Caudate nucleus (tissue), 63 donors: ENCODE measurements at places on chromosomes 3 and 15.

DNA sequence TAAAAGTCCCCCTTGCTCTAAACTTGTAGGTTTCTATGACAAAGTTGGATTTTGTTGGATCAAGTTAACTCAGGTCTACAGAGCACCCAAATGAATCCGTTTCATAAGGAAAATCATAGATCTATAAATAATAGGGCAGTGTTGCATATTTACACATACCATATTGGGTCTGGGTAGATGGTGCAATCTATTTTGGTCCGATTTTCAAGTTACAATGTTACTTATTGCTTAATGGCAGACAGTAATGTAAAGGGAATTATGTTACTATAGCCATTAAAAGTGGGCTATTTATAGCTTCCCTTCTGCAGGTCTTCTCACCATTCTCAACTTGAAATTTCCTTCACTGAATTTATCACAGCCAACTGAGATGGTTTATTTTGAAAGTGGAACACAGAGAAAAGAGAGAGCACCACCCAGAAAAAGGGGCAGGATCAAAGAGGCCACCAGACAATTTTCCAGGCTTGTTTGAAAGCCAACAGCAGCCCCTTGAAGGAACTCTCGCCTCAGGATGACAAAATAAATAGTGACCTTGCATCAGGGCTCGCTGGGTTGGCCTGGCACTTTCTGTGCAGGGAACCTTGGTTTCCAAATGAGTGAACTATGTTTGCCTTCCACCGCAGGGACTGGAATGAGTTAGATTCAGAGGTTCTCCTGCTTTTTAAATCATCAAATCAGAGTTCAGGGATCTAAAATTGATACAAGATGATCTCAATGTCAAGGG, 260.2 kb upstream of the HES1 start:
- no peak for DNase-seq

- no peak for DNase-seq
Measured at GRCh38 chr3:131396170-131396569, 14.6 kb downstream of the NUDT16 start.

DNA sequence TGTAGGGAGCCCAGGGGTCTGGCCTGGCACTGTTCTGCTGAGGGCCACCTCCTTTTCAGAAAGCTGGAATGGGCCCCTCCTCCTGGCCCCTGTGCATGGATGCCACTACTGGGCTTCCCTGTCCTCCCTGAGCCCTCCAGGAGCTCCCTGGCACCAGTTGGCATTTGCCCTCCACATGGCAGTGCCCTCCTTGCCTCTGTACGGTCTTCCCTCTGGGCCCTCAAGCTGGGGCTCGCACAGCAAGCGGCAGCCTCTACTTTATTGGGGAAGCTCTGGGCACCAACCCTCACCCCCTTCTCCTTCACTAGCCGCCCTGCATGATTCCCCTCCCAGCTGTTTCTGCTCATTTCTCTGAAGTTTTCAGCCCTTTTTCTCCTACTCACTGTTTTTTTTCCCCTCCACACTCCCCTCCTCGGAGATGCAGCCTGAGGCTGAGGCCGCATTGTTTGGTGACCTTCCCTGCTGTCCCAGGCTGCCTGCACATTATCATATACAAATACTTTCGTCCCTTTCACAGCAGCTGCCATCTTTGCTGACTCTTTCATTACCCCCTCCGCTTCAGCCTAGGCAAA, 127.3 kb downstream of the EEFSEC start:
- no peak for DNase-seq

- DNase-seq: no peak
Measured at GRCh38 chr3:18666655-18667054, 241.5 kb upstream of the SATB1 start.

DNA sequence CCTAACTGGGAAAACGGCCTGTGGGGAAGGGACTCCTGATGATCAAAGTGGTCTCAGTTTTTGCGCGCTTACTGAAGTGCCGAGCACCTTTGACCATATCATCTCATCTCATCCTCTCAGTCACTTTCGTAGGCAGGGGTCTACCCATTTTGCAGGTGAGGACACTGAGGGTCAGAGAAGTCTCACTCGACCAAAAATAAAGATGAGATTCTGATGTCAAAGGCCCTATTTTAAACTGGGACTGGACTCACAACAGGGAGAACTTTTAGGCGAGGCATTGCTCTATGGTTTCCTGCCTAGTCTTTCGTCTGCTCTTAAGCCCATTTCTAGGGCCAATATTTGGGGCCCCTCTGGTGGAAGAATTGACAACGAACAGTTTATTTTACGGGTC, 830 bp downstream of the SLC6A11 start:
- no peak for DNase-seq

DNA sequence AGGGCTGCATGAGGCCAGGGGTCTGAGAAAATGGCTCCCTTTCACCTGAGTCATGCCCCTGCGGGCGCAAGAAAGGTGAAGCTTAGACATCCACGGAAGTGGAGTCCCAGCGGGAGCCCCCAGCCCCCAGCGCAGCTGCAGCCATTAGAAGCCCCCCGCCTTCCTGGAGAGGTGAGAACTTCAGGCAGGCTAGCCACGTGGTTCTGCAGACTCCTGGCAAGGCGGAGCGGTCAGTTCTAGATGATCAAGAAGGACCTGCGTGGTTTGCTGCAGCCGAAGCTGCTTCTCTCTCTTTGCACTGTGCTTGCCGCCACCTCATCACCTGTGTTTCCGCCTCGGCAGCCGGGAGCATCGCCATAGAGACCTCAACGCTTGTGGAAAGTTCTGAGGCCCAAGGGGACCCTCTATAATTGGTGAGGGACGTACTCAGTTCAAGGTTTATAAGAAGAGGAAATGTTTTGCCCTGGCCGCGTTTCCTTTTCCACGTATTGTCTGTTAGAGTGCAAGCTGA, 15.8 kb upstream of the KCNMB3 start:
- no peak for DNase-seq

- DNase-seq: no peak
Measured at GRCh38 chr3:100754563-100755334, 45.5 kb downstream of the TFG start.

DNA sequence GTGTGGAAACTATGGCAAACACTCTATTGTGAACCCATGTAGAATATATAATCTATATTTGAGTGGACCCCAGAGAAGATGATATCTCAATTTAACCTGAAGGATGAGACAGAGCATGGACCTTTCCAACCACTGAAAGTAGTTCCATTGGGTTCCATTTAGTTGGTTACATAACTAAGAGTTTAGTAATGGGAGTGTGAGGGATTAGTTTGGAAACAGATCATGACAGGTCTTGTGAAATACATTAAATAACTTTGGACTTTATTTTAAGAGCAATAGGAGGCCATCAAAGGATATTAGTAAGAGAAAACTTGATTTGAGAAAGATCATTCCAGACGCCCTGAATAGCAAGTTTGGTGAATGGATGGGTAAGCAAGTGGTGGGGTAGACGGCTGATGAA, 487.2 kb upstream of the ROBO2 start:
- DNase-seq: no peak

DNA sequence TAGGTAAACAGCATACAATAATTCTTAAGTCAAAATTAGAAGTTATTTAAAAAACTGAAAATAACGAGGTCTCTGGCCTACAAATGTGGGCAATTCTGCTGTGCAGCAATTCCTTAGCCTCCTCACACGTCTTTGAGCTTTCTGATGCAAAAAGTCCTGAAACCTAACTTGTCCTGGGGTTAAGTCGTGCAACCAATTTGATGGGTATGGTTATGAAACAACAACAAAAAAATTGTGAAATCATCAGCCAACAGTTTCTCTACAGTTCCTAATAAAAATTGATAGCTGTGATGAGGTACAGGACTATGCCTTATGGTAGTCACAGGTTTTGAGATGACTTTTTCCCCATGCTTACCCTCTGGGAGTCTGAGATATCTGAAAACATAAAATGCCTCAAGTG, 6.5 kb upstream of the GLB1 start:
- DNase-seq: no peak

DNA sequence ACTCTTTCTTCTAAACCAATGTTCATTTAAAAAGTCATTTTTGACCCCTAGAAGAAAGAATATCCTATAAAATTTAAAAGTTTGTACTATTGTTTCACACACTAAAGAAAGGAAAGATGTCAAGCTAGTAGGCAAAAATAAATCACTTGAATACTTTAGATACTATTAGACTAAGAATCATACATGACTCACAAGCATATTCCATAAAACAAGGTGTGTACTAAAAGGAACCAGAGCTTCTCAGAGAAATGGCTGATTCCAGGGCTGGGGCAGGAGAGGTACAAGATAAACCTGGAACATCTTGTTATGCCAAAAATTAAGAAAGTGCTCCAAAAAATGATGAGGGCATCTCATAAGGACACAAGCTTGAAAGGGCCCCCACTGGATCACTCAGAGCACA, 8.7 kb downstream of the DLG1 start:
- DNase-seq: no peak

GRCh38 chr3:44680921-44681455, 31.5 kb upstream of the ZNF502 start:
- no peak for DNase-seq

- DNase-seq: no peak
Measured at GRCh38 chr15:69530991-69531664, 78.5 kb downstream of the RPLP1 start.

GRCh38 chr15:85097725-85098124, 116.1 kb downstream of the PDE8A start:
- DNase-seq: no peak

- DNase-seq: no peak
Measured at GRCh38 chr15:68794863-68795262, 25.8 kb downstream of the ANP32A start.

DNA sequence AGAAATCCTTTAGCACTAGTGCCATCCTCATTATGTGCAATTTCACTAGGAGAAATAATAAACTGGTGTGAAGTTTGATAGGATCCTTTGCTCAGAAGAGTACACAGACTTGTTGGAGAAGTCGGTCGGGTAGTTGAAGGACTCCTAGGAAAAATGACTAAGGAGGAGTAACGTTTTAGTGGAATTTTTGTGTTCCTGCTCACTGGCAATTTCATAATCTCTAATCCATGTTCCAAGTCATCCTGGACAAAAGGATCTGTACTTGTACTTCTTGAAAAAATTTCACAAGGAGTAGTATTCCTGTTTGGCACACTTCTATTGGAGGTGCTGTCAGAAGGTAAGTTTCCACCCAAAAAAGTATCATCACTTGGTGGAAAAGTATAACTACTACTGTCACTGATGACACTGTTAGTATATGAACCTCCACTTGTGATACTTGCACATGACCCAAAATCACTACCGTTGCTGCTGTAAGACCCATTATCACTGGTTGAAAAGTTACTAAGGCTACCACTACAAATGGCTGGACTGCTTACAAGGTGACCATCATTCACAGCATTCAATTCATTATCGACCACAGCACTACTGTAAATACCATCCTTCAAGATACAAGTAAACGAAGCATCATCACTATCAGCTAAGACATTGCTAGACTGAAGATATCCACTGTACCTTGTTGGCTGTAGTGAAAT, 77.4 kb downstream of the NEDD4 start:
- DNase-seq: no peak

- DNase-seq: peak; percentile 32
Measured at GRCh38 chr3:10248984-10249748, 907 bp downstream of the TATDN2 start.

DNA sequence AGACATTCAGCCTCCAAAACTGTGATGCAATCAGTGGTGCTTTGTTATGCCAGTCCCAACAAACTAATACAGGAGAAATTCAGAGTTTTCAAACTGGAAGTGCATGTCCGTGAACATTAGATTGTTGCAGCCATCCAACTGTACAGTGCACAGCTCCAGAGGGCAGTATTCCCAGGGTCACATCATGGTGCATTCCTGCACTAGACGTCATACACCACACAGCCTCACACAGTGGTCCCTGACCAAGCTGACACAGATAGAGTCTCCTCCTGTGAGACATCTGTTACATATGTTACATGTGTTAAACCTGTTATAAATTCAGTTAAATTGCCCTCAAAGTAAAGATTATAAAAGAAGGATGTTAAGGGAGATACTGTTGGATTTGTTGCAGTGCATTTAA, 209.0 kb downstream of the LRRN1 start:
- no peak for DNase-seq

DNA sequence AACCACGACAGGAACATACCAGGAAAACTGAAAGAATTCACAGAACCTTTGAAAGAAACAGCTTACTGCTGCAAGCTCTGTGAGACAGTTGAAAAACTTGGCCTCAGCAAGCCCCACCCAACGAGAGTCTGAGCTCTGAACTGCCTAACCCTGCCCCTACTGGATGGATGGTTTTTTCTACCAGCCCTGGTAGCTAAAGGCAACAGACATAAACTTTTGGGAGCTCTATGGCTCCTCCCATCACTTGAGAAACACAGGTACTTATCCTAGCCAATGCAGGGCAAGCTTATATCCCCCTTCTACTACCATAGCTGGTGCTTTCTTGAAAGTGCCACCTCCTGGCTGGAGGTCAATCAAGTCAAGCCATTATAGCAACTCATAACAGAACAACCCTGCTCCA, 471.8 kb downstream of the GRM7 start:
- DNase-seq: no peak

DNA sequence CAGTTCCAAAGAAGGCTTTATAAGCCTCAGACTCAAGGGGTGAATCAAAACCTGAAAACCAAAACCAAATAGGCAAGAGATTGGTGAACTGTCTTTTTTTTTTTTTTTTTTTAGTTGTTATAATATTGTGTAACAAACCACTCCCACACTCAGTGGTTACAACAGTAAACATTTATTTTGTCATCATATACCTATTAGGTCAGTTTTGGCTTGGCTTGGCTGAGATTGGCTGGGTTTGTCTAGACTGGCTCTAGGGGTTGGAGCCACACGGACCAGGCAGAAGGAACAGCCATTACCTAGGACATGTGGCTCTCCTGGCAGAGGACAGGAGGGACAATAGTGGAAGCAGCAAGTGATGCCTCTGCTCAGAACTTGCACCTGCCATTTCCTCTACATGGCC, 26.4 kb upstream of the RYR3 start:
- DNase-seq: no peak

DNA sequence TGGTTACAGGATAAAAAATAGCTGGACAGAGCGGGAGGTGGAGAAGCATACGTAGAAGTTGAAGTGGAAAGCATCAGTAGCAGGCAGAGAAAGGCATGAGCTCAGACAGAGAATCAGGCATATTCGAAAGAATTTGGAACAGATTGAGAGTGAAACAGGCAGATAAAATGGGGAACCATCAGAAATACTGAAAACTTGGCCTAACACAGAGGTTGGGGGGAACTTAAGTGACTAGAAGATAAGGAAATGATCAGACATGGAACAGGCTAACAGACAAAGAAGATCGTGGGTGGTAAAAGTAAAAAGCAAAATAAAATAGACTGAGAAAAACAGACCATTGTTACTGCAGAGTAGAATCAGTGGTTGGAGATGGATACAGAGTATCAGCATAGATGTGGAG, 32.9 kb downstream of the GTF2E1 start:
- no peak for DNase-seq

GRCh38 chr15:35358824-35359223, 187.1 kb downstream of the DPH6 start:
- no peak for DNase-seq
